ENCODE measurements at places on chromosomes 5 and 9.

DNA sequence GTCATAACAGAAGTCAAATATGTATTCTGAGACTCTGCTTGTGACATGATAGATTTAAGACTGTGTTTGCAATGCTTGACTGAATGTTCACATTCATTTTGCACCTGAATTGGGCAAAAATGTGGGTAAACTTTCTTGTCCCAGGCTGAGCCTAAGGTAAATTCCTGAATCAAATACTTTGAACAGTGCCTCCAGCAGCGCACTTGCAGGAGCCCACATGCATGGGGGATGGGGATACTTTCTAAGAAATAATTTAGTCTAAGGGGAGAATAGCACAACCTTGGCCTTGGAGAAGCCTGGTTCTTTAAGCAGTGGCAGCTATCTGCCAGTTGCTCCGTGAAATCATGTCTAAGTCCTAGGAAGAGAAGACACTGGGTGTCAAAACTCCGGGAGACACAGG lies 163.5 kb upstream of the EGFLAM start:
- no peak for DNase-seq

GRCh38 chr9:117535973-117536372 lies 121.1 kb upstream of the ASTN2 start:
- DNase-seq, result no peak

DNA sequence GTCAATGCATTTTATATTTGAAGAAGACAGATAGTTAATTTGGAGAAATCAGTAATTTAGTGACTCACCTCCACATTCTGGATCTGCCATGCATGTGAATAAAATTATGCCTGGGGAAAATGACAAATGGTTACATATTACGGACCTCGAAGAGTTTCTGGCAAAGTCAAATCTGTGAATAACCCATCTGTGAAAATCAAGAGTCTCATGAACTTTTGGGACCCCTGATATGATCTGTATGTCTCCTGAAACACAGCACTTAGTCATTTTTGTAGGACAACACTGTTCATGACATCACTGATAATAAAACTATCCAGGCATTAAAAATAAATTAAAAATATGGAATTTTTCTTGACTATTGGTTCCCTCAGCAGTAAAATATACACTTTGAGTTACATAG lies 584.5 kb downstream of the TLE4 start:
- DNase-seq, result no peak

DNA sequence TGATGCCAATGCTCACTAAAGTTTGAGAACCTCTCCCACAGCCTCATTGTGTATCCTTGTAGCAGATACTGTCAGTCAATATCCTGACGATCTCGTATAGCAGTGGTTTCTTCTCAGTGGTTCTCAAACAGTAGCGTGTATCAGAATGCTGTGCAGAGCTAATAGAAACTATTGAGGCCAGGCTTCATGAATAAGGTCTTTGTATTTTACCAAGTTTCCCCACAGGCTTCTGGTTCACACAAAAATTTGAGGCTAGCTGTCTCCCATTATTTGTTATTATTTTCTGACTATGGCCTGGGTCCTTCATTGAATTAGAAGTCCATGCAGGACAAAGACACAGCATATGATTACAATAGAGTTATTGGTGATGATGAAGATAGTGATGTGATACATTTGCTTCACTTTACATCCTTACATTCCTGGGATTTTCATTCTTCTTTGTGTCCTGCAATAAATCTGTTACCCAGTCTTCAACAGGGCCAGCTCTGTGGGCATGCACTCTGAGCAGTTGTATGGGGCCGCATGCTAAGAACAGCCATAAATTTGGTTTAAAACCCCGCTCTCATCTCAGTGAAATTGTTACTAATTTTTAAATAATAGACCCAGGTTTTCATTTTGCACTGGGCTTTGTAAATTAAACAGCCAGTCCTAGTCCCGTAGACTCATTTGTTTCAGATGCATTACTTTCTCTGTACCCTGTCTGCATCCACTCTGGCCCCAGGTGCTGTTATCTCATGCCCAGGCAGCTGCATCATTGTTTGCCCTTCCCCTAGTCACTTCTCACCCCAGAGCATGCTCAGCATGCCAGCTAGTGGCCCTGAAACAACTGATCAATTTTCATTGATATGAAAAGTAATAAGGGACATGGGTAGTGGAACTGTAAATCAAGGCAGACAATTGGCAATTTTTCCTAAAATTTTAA lies 199.9 kb upstream of the PIK3R1 start:
- no peak for DNase-seq

- no peak for DNase-seq
Observed at GRCh38 chr5:151743530-151743929, 14.9 kb downstream of the ATOX1 start.
